ENCODE measurements at places on chromosomes 3 and 15.

GRCh38 chr3:130354430-130354829 is 9.0 kb downstream of the COL6A5 start:
- DNase-seq, result peak; percentile 99

GRCh38 chr3:128488991-128489673 is 3.9 kb downstream of the GATA2 start:
- no peak for DNase-seq

GRCh38 chr3:3792391-3792790 is 6.8 kb upstream of the LRRN1 start:
- no peak for DNase-seq

GRCh38 chr3:71723452-71724170 is 1.6 kb downstream of the EIF4E3 start:
- peak; percentile 35 for DNase-seq

GRCh38 chr3:154614601-154615000 is 184.6 kb upstream of the GPR149 start:
- no peak for DNase-seq

GRCh38 chr3:114792159-114792918 is 354.7 kb downstream of the ZBTB20 start:
- no peak for DNase-seq

DNA sequence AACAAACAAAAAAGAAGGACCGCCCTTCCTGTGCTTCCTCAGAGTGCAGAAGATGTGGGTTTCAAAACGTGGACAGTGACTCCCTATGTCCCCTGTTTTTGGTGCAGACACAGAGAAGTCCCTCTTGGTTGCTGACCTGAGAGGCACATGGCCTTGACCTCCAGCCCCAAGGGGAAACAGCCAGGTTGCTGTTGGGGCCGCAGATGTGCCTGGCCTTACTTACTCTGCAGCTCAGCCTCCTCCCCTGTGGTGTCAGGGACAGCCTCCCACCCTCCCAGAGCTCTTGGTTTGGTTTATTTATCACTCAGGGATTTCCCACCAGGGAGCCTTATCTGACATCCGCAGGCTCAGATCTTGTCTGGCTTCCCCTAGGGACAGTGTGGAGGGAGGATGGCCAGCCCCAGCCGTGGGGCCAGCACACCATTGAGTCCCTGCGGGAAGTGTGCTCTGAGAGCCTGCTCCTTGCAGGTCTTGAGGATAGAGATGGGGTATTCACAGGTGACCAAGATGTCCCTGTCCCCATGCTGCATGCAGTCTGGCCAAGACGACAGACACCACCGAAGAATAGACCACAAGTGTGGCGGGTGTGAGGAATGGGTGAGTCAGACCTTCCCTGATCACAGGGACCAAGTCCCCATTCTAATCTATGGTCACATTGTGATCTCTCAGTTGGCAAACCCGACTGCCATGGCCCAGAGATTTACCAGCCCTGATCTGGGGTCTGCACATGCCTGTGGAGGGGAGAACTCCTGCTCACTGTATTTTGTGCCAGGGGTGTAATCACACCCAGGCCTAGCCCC is 134.3 kb upstream of the ABHD17C start:
- no peak for DNase-seq

- no peak for DNase-seq
Measured at GRCh38 chr15:89367485-89368451, 33.1 kb upstream of the POLG start.

GRCh38 chr15:87575896-87576473 is 680.6 kb downstream of the NTRK3 start:
- no peak for DNase-seq

DNA sequence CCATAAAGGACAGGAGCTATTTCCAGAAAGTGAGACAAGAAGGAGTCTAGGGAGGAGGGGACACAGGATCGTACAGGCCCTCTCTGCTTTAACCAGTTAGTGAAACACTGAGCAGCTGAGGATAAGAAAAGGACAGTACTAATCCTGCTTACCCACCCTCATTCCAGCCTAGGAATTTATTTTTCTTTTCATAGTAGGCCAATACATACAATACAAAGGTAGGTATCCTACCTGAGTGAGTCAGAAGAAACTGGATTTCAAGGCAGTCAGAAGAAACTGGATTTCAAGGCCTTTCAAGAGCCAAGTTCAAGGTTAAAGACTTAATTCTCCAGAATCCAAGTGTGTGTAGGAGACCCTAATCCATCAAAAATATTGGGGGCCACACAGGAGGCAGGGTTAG is 65.3 kb downstream of the EOMES start:
- no peak for DNase-seq

- peak; percentile 12 for DNase-seq
Measured at GRCh38 chr3:167394003-167394402, 13.9 kb upstream of the ZBBX start.

GRCh38 chr3:174356596-174356995 is 502.5 kb upstream of the NAALADL2 start:
- no peak for DNase-seq

- DNase-seq, result no peak
Measured at GRCh38 chr3:23193831-23194230, 9.3 kb upstream of the UBE2E2 start.

DNA sequence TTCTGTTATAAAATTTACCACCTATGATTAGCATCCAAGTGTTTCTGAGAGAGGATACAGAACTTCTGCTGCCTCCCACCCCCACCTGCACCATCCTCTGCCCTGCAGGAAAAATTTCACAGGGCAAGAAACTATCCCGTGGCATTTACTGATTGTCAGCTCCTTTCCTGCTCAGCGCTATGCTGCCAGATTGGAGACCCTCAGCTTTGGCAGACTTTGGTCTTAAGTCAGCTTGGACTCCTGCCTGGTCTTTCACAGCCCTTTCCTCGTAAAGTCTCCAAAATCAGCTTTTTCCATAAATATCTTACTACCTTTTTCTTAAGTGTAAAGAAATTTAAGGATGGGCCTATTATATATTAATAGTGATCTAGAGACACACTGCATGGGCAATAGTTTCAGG is 239.9 kb upstream of the ADAMTS9 start:
- DNase-seq, result no peak

DNA sequence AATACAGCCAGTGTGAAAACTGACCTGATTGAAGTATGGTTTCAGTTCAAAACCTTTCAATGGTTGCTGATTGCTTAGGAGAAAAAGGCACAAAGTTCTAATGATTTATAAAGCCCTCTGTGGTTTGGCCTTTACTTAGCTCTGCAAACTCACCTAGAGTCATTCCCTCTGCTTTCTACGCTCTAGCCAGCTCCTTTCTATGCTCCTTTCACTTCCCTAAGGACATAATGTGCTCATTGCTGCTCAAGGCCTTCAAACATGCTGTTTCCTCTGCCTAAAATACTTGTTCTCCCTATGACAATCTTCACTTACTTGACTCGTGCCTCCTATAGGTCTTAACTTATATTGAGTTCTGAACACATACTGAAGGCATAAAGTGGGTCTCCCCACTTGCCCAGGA is 19.0 kb downstream of the RPL39L start:
- DNase-seq, result no peak

GRCh38 chr15:39246523-39246922 is 334.4 kb upstream of the THBS1 start:
- DNase-seq, result no peak

DNA sequence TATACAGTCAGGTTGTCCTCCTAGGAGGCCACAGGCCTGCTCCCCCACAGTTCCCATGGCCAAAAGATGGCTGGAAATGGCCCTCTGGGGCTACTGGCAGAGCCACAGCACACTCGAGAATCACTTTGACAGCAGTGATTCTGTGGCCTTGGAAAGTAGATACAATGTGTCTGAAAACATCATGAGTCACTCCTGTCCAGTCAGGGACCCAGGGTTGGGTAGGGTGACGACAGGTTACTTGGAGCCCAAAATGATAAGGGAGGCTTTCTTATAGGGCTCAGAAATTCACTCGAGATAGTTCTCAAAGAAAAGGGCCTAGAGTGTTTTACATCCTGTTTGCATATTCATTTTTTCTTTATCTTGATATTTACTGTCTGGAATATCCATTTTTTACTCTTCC is 24.3 kb downstream of the MRPS25 start:
- DNase-seq, result no peak

DNA sequence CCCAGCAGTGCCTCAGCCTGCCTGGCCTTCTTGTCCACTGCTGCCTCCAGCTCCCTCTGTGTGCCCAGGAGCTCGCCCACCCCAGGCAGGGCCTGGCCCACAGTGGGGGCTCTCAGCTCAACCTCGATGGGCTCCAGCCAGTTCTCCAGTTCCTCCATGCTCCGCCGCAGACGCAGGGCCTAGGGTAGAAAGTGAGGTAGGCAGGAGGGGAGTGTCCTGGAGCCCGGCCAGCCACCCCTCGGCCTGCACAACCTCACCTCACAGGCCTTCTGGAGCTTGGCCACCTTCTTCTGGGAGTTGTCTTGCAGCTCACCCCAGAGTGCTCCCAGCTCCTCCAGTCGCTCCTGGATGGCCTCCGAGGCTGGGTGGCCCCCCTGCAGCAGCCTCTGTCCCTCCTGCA is 18.7 kb downstream of the PLA2G4B start:
- no peak for DNase-seq

- no peak for DNase-seq
Measured at GRCh38 chr3:61966200-61966599, 404.8 kb downstream of the PTPRG start.

- DNase-seq, result no peak
Measured at GRCh38 chr15:100291106-100291505, 50.7 kb downstream of the ADAMTS17 start.

GRCh38 chr3:14831916-14832450 is 13.2 kb downstream of the FGD5 start:
- no peak for DNase-seq

GRCh38 chr3:76582632-76583378 is 457.1 kb upstream of the ROBO2 start:
- DNase-seq, result no peak

DNA sequence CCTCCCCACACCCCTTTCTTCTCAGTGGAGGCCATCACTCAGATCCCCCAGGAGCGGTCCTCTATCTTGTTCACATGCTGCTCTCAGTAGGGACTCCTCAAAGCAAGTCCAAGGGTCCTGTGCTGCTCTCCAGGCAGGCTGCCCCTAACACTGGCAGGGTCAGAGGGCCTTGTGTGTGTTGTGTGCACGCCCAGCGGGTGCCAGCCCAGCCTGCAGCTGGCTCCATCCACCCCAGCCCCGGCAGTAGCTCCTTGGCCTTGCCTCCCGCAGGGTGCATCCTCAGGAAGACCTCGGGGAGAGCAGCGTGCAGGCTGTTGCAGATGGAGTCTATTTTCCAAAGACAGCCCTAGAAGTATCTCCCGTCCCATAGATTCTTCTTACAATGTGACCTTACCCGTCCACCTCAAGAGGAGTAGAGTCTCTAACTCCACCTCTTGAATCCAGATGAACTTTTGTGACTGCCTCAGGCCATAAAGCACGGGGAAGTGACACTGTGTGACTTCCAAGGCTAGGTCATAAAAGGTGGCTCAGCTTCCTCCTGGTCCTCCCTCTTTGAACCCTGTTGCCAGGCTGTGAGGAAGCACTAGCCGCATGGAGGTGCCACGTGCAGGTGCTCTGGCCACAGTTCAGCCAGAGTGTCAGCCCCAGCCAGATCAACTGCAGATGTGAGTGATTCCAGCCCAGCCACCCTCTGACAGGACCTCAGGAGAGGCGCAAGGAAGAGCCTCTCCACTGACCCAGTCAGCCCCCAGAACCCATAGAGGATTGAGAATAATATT is 531.6 kb downstream of the SHQ1 start:
- DNase-seq, result no peak

DNA sequence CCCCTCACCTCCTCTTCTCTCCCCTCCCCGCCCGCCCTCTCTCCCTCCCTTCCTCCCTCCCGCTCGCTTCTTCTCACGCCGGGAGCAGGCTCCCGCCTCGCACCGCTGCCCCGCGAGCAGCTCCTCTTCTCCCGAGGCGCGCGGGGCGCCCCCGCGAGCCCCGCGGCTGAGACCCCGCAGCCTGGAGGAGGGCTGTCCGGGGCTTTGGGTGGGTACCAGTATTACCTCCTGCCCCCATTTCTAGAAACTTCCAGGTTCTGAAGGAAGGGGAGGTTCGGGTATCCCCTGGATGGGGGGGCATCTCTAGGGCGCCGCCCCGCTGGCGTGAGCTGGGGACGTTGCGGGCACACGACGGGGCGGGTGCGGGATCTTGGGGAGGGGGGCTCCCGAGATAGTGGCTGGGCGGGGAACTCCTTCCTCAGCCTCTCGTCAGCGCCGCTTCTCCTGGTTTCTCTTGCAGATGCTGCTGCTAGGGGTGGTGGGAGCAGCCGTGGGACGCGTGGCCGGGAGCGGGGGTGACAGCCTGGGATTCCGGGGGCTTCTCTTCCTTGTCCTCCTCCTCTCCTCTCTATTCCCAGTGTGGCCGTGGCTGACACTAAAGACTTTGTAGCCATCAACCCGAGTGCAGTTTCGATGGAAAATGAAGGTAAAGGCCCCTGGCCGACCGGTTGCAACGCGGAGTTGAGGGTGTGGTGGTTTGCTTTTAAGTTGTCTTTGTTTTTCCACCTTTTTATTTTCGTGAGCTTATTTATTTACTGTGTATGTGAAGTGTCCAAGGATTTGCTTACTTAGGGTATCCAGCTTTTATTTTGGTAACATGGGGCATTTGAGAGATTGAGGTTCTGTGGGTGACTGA is 474 bp downstream of the ATP2C1 start:
- peak; percentile 38 for DNase-seq

DNA sequence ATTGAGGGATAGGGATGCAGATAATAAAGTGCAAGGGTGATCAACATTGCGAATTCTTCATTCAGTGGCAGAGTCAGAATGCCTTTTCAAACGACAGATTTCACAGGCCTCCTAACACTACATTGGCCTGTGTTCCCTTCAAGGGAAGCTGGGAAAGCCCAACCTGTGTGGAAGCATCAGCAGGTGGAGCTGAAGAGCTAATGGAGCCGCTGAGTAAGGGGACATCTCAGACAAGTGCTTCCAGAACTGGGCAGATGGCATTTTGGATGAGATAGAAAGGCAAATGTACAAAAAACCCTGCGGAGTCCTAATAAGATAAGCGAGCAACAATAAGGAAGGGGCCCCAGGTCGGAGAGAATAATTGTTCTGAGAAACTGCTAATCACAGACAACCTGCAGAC is 8.5 kb upstream of the SLC24A5 start:
- no peak for DNase-seq

- no peak for DNase-seq
Measured at GRCh38 chr15:41116962-41117252, 827 bp upstream of the INO80 start.

- no peak for DNase-seq
Measured at GRCh38 chr3:129553719-129554118, 10.7 kb downstream of the H1-8 start.

GRCh38 chr15:30824518-30825195 is 79.1 kb upstream of the FAN1 start:
- no peak for DNase-seq

DNA sequence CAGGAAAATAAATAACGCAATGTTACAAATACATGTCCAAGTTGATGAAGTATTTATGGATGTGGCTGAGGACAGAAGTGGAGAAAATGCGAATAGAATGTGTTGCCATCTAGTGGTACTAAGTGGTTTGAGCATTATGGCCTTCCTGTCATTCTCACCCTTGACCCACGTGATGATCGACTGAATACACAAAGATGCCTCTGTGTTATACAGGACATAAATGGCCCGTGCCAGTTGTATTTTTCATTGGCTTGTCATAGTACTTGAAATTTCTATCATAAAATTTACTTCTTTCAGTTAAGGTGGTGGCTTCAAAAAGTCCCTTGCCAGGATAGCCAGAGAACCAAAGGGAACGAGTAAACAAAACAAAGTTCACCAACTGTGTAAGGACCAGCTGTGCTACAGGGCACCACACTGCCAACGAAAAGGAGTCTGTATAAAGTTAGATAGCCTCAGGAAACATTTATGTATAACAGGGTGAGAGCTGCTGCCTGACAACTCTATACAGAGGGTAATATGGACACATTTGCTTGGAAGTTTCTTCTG is 103.7 kb downstream of the MYH15 start:
- peak; percentile 90 for DNase-seq

- no peak for DNase-seq
Measured at GRCh38 chr3:196677931-196678330, 34.1 kb downstream of the CEP19 start.
